Activated CD4-positive, alpha-beta T cell treated with anti-CD3 and anti-CD28 coated beads, Interleukin-10, Interleukin-2, amounts not matched to agents 100 ng/mL and 50 ng/mL, durations not matched to agents 16 hours and 8 hours (primary cell): ENCODE measurements at places on chromosomes 2 and 18.
A peak's percentile ranks its signal among the peaks of the same experiment; 100 is the strongest.

- DNase-seq: no peak
Observed at GRCh38 chr2:45904946-45905631, 253.6 kb downstream of the PRKCE start.

- DNase-seq: no peak
Observed at GRCh38 chr2:44852594-44852993, 88.9 kb upstream of the SIX3 start.

DNA sequence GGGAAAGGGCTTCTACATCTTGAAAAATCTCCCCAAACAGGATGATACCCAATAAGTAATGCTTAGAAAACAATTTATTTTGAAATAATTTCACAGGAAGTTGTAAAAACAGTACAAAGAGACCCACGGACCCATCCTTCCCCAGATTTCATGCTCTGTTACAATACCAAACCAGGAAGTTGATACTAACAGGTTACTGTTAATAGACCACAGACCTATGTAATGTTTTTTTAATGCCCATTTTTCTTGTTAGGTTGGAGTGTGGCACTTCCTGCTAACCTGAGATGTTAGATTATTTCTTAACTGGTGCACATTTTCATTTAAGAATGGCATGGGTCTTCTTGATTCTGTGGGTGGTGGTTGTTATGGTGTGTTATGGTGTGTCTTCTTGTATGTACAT is 21.4 kb upstream of the MGAT5 start:
- peak; percentile 35 for DNase-seq

- no peak for DNase-seq
Observed at GRCh38 chr2:108491848-108492247, 42.4 kb upstream of the LIMS1 start.

DNA sequence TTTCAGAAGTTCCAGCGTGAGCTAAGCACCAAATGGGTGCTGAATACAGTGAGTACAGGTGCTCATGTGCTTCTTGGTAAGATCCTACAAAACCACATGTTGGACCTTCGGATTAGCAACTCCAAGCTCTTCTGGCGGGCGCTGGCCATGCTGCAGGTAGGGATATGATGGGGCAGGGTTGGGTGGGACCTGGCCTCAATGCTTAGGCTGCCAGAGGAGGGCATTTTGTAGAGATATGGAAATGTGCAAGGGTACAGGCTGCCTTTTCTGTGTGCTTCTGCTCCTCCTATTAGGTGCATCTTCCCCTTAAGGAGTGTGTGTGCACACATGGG is 22.1 kb downstream of the GCKR start:
- no peak for DNase-seq

DNA sequence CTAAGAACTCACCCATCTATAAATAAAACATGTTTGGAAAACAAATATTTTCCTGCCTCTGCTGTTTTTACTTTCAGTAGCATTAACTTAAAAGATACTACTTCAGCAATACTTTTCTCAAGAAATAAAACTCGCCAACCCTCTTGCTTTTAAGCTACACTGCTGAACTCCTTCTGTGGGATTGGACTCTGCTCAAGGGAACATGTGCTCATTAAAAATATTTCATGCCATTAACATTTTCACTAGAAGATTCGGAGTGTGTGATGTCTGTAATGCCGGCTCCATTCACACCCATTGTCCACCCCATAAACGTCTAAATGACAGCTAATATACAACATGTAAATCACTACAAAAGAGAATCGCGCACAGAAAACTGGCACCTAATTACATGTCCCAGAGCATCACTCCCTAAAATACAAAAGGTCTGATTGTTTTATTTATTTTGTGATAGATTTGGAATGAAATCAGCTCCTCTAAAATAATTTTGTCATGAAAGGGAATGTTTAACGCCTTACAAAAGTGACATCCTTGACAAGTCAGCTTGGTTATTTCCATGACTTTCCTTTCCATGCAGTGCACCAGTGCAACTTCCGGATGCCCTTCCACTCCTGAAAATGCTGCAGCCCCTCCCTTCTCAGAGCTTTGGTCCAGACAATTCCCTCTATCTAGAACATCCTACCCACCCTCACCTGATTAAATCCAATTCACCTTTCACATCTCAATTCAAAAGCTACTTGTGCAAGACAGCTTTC is 73.1 kb downstream of the ANKRD44 start:
- no peak for DNase-seq

- no peak for DNase-seq
Observed at GRCh38 chr2:177599139-177599688, 206.6 kb downstream of the AGPS start.

DNA sequence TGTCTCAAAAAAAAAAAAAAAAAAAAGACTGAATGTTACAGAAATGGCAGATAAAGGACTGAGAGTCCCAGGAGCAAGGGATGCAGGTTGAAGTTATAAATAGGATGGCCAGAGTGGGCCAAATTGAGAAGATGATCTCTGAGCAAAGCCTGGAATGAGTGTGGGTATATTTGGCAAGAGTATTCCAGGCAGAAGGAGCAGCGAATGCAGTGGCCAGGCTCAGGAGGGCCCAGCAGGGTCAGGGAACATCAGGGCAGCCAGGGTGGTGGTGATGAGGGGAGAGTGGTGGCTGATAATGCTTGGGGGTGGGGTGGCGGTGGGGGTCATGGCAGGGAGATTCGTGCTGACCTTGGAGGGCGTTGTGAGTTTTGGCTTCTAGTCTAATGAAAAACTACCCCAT is 141.3 kb upstream of the AGAP1 start:
- no peak for DNase-seq

DNA sequence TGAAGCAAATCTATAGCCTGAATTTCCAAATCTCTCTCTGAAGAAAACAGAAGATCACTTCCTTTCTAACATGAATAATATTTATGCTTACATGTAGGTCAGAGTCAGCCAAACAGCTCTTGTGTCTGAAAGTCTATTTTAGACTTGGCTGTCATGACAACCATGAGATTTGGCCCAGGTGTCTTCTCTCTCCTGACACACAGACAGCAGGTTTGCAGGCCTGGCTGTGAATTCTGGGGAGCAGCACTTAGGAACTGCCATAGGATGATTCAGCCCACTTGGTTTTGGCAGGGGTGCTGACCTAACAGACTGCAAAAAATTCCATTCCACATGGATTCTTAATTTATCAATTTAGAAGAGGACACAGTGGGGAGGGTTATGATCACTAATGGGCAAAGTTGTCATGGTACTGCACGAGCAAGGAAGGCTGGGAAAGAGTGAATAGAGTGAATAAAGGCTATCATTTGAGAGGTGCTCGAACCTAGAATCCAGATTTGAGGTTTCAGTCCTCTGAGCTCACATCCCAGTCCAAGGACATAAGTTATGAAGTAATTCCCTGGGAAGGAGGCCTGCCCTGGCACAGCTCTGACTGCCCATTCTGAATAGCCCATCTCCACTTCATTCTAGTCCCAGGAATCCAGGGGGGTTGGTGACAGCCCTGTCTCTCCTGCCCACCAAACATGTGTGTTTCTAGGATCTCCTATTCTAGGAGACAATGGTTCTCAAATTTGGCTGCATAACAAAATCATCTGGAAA is 453.9 kb upstream of the TRIB2 start:
- no peak for DNase-seq

DNA sequence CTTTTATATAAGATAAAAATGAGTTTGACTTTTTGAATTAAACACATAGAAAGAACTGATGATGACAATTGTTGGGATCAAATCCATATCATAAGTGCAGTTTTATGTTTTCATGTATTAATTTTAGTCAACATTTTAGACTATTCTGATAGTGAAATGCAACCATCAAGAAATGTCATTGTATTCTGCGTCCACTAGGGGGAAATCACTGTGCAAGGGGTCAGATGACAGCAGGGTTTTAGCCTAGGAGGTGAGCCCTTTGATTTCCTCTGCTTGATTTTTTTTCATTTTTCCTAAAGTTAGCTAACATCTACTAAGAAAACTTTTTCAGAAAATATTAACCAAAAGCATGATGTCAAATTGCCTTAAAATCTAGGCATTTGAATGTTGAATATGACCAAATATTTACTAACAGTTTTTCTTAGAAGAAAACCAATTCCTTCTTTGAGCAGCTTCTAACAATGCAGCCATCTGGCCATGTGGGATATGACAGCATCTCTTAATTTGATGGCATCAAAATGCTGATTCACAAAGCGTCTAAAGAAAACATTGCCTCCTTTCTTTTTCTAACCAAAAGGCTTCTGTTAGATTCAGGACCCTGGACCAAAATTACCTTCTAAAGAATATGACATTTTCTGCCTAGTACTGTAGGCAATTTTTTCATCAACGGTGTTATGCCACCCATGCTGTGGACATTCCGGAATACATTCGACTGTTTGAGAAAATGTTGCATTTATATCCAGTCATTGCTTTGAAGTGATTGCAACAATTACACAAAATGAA is 141.5 kb downstream of the SPHKAP start:
- peak; percentile 25 for DNase-seq

DNA sequence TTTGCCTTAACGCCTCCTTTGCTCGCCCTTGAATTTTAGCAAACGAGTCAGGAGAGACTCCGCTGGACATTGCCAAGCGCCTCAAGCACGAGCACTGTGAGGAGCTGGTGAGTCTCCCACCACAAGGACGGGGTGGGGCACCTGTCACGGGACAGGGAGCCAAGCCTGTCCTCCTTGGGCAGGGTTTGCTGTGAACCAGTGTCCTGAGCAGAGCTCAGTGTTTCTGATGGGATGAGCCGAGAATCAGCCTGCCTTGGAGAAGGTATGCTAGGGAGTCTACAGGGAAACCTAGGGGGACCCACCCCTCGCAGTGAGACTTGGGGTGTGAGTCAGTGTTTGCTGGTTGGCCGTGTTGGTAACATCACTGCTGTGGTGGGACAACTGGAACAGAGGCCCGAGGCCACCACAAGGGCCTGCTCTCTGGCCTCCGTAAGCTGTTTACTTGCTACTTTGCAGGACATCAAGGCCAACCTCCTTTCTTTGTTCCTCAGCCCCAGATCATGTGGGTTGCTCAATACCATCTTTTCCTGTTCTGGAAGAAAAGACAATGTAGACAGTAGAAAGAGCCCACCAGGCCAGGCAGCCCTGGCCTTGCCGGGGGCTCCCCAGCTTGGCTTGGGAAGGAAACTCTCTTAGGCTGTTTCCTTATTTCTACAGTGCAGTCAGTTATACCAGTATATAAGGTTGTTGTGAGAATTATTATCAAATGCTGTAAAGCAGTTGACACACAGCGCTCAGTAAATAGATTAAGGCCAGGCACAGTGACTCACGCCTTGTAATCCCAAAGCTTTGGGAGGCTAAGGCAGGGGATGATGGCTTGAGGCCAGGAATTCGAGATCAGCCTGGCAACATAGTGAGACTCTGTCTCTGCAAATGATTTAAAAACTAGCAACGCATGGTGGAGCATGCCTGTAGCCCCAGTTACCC is 42.4 kb downstream of the ITGB1BP1 start:
- DNase-seq: no peak

- peak; percentile 12 for DNase-seq
Observed at GRCh38 chr2:215019521-215020145, 118.8 kb downstream of the ABCA12 start.

GRCh38 chr18:8844721-8845148 is 139.4 kb downstream of the MTCL1 start:
- no peak for DNase-seq

DNA sequence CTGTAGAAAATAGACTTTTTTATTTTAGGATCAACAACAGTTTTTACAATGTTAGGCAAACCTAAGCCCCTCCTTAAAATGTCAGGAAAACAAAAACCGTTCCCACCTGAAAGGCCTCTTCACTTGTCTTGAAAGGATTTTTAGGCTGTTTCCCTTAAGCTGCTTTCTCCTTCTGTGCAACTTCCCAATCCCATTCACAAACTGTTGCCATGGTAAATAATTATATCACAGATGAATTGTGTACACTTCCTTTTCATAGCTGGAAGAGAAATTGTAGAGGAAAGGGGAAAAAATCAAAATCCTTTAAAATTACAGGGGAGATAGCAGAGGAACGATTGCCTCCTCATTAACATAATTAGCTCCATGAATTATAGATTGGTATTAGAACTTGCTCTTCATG is 1488.0 kb upstream of the CELF4 start:
- DNase-seq: no peak

DNA sequence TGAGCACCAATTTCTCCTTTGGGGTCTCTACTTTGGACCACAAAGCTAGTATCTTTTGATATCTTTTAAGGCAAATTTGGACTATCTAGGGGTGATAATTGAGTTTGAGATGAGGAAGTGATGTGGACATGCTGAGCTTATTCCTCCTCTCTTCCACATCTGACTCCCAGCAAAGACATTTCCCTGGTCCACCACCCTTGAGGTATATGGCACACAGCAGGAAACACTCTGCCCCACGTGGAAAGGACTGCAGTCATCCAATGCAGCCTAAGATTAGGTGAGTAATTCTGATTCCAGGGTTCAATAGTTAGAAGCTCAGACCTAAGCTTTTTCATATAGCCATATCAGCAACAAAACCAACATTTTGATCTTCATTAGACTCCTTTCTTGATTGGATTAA is 290.1 kb upstream of the CHAC2 start:
- DNase-seq: no peak

DNA sequence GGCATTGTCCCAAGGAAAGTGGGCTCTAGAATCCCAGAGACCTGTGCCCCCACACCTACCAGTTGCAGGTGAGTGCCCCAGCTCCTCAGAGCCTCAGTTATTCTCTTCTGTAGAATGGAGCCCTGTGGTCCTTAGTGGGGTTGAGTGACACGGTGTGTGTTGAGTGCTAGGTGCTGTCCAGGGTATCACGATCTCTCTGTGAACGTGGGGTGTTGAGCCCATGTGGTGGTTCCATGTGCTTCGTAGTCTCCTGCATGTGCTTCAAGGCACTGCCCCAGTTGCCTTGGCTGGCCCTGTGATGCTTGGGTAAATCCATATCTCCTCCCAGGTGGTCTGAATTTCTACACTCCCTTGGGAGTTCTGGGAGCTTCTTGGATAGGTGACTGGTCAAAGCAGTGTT is 54.9 kb downstream of the SH3RF3 start:
- DNase-seq: no peak

DNA sequence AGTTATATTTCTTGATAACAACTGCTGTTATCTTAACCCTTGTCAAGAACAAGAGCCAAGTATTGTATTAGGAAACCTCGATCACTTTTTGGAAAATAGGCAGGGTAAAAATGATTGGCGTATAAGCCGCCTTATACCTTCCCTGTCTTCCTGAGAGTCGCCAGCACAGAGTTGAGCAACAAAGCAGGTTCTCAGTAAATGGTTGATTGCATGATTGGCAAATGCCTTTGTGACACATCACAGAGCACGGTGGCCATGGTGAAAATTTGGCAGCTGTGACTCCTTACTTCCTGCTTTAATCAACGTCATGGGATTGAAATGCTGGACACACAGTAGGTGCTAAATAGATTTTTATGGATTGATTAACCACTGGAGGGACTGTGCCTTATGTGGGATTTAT is 3.9 kb upstream of the KLHL29 start:
- no peak for DNase-seq

GRCh38 chr18:77478646-77479442 is 229.2 kb downstream of the GALR1 start:
- no peak for DNase-seq

GRCh38 chr2:170714381-170715061 is 616 bp upstream of the SP5 start:
- no peak for DNase-seq
